ENCODE measurements at places on chromosomes 11 and 22.

DNA sequence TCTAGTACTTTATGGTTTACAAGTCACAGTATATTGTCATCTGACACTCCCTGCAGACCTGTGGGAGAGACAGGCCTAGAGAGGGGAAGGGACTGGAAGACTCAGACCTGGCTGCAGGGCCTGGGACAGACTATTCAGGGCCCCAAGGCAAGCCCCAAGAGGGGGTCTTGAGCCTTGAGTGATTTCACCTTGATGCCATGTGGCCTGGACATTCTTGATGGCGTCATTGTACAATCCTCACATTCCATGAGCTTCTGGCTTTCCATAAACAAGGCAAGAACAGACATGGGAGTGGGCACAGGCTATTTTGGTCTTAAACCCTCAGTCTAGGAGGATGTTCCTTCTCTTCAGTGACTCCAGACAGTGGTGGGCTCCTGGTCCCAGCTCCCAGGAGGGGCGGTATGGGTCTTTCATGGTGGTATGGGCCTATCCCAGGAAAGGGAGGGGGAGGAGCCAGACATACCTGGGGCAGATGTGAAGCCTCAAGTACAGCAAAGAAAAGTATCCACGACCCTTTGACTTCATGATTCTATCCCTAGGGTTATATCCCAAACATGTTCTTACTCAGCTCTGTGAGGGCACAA lies 1.8 kb upstream of the TBC1D10A start:
- DNase-seq = no peak

DNA sequence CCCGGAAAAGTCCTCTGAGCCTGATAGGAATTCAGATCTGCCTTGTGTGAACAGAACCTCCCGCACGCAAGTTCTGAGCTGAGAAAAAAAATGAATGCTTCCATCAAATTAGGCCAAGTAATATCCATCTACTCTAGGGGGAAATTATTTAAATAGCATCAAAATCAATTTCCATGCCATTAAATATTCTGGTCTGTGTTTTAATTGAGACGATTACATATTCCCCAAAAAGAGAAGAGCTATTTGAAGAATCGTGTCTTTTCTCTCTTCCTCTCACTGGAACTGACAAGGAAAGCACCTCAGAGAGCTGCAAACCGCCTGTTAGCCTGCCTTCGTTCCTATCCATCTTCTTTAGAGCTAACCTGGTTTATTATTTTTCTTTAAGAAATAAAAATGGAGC lies 96.0 kb downstream of the SEZ6L start:
- DNase-seq = no peak

GRCh38 chr11:48001438-48002021 lies 21.2 kb downstream of the PTPRJ start:
- no peak for DNase-seq

- no peak for DNase-seq
These were observed 106.8 kb downstream of the GRAMD1B start for GRCh38 chr11:123536690-123537437.

DNA sequence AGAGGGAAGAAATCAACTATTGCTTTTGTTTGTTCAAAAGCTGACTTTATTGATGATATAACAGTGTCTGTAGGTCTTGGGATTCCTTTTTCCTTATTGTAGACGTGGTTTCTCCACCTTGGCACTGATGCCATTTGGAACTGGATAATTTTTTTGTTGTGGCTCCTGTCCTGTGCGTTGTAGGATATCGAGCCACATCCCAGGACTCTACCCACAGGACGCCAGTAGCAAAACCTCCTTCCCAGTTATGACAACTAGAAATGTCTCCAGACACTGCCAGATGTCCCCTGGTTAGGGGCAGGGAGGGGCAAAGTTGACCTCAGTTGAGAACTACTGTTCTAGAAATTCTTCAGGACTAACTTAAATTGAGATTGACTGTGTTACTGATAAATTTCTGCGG lies 45.8 kb downstream of the ZNRF3 start:
- no peak for DNase-seq

GRCh38 chr11:72222106-72222891 lies 2.3 kb upstream of the INPPL1 start:
- no peak for DNase-seq

DNA sequence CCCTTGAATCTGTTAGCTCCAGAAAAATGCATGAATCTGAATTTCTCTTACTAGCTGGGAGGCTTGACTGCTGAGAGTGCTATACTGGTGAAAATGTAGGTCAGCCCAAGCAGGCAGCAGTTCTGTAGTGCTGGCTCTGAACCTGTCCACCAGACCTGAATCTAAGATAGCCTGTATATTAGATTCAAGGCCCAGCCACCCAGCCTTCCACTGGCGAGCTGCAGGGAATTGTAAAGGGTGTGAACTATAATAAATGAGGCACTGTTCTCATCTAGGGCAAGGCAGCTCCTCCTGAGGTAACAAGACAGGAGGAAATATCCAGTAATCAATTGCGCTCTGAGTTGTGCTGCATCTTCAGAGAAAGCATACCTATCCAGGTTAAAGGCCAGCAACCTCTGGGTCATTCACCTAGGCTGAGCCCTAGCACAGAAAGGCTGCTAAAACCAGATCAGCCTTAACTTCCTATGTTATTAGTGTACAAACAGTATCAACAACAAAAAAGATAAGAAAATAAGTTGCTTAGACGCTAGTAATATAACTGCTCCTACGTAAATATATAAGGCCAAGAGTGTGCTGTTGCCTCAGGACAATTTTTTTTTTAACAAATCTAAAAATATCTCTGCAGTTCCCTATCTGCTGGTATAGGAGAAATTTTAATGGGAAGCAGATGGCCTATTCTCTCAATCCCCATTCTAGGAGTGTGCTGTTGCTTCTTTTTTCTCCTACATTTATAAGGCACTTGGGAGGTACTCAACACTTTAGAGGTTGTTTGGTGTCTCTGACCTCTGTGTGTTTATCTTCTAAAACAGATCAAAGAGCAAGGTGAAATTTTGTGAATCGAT lies 63.0 kb downstream of the RELT start:
- DNase-seq = no peak

- DNase-seq = no peak
These were observed 323.7 kb upstream of the NARS2 start for GRCh38 chr11:78898266-78898775.

DNA sequence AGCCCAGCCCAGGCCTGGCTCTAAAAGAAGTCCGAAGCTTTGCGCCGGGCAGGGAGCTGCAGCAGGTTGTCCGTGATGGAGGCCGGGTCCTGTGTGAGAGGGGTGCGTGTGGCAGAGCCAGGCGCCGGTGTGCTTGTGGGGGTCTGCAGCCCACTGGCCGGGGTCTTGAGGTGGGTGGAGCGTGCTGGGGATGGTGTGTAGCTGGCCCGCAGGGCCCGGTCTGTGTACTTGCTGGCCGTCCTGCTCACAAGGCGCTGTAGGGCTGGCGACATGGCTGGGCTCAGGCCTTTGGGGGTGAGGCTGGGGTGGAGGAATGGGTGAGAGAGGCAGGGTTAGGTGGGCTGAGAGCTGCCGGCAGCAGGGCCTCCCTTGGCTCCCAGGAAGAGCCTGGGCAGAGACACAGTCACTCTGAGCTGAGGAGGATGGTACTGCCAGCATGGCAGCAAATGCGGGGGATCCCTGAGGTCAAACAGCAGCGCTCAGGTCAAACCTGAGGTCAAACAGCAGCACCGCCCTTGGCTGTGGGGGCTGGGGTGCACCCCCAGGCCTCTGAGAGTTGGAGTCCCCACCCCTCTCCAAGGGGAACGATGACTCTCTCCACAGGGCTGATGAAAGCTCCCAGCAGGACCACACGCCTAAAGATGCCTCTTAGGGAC lies 3.2 kb downstream of the TSSK2 start:
- no peak for DNase-seq

DNA sequence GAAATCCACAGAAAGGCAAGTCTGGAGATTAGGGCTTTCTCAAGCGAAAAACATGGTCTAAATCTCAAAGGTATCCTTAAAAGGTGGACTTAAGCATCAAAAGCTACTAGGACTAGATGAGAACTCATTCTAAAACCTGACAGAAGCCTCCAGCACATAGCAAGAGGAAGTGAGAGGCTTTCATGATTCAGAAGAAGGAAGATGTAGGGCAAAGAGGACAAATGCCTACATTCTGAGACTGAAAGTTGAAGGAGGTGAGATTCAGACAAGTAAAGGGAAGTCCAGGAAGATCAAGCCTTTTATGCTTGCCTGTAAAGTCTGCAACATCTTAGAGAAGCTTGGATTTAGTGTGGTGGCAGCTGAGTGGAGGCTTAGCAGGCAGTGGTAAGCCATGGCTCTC lies 98.9 kb downstream of the PGR start:
- no peak for DNase-seq

- DNase-seq = no peak
These were observed 66.8 kb downstream of the CYB5R2 start for GRCh38 chr11:7606496-7606895.

DNA sequence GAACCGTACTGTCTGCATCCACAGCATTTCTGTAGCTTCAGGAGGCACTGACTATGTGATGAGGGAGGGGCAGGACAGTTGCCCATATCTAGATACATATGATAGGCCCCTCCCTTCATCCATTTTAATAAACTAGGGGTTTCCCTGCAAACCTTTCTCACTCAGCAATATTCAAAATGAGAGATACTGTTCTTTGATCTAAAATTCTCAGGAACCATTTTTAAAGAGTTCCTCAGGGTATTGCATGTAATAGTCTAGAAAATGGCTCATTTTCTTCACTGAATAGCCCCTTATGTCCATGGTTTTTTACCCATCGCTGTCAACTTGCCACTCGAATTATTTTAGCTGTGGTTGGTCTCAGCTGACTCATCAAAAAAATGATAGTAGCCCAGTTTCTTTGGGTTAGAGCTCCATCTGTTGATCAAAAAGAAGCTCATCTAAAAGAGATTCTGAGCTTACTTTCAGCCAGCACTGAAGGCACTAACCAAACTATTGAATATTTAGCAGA lies 37.0 kb upstream of the DNAJB7 start:
- DNase-seq = peak; percentile 11

GRCh38 chr11:23727794-23728193 lies 769.1 kb upstream of the LUZP2 start:
- DNase-seq = no peak

Data from NCI-H1092 (cell line).